RWPE2 (cell line): ENCODE measurements at places on chromosomes 4 and X.

- DNase-seq = no peak
Measured at GRCh38 chr4:38386005-38386551, 277.9 kb upstream of the KLF3 start.

DNA sequence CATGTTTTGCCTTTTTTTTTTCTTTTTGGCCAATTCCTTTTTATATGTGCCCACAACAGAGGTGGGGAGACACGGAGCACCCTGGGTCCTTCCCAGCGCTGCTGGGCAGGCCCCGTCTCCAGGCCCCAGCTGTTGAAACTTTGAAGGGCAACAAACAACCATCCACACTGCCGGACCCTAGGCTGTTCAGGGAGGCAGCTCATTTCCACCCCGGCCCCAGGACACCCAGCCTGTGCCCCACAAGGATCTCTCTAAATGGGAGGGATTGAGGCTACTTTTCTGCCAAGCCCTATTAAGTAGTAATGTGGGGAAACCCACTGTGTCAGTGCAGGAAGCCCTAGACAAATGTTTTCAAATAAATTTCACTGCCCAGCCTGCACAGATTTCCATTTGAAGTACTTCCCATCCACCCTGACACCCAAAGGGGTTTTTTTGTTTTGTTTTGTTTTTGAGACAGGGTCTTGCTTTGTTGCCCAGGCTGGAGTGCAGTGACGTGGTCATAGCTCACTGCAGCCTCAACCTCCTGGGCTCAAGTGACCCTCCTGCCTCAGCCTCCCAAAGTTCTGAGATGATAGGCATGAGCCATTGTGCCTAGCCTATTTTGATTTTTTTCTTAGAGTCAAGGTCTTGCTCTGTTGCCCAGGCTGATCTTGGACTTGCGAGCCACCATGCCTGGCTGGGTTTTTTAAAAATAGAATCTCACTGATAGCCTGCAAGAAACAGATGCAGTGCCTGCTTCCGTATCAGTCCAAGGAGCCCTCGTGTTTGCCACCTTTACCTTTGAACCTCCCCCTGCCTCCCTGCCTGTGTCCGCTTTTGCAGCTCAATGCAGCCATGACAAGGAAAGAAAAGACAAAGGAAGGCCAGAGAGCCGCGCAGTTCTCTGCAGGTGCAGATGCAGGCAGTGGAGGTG is 13.4 kb upstream of the CLCN4 start:
- no peak for DNase-seq

- no peak for DNase-seq
Measured at GRCh38 chr4:188411805-188412204, 272.6 kb downstream of the TRIML1 start.

DNA sequence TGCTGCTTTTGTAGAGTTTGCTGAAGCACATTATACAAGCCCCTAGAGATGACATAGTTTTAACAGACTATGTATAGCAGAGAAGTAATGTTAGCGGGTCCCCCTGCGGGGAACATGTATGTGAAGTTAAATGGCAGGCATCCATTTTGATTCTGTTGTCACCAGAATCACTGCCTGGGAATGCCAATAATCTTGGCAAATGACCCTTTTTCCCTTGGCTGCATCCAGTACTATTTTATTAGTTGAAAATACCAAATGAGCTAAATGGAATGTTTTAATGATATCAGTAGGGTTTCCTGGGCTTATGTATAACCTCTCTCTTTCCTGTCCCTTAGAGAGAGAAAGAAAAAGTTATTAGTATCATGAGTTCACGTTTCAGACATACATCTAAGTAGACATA is 93.6 kb downstream of the LIMCH1 start:
- no peak for DNase-seq

- no peak for DNase-seq
Measured at GRCh38 chrX:154366666-154367055, 7.8 kb downstream of the FLNA start.

DNA sequence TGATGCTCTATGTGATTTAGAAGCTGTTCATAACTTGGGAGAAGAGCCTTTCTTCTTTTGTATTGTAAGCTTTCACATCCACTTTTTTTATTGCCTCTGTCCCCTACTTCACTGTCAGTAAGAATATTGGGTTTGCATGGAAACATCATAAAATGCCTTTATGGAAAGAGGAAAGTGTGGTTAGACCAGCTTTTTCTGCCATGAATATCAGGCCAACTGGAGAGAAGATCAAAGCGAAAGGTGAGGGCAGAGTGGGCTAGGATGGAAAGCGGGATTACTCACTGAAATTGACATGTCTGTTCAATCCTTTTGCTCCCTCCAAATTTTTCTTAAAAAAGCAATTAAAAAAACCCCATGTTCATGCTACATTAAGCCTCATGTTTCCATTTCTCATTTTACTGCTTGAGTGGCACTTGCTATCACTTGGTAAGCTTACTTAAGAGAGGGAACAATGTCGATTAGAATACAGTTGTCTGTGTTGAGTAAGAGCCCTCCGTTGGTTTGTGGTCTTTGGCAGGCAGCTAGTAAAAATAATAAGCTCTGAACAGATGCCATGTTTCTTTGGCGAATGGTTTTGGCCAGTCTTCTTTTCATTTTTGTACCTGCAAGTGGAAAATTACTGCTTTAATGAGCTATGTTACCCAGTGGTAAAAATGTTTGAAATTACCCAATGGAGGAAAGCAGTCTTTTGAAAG is 35.9 kb downstream of the SUPT20HL1 start:
- DNase-seq = no peak

DNA sequence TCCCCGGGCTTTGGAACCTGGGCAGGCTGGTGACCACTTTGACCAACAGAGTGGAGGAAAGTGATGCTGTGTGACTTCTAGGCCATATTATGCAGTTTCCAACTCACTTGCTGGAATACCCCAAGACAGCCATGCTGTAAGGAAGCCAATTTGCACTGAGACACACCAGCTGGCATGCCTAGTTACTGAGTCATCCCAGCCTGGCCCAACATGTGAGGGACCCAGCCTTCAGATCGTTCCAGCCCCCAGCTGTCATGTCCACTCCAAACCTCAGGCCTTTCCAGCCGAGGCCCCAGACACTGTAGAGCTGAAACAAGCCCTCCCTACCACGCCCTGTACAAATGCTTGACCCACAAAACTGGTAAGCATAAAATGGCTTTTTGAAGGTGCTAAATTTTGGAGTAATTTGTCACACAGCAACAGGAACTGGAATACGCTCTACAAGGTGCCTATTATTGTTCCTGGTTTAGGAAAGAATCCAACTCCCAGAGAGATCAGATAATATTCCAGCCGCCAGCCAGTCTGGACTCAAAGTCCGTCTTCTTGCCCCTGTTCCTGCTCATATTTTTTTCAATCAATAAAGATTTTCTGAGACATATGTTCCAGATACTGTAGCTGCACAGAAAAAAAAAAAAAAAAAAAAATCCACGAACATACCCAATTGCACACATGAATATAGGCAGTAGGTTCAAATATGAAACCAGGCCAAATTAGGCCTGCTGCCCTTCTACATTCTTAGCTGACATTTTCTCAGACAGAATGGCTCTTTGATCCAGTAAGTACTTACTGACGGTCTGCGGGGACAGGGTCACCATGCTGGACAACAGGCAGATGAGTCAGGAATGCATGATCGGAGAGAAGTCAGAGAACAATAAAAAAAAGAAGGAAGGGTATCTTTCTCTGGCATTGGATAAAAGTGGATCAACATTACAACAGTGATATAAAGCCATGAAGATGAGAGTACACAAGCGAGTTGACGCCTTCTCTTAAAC is 35.1 kb downstream of the SH3KBP1 start:
- no peak for DNase-seq

GRCh38 chrX:64218023-64218422 is 12.4 kb downstream of the ASB12 start:
- no peak for DNase-seq

- DNase-seq = no peak
Measured at GRCh38 chr4:112677519-112678091, 40.7 kb downstream of the LARP7 start.

- DNase-seq = no peak
Measured at GRCh38 chr4:90071289-90072235, 55.6 kb upstream of the CCSER1 start.

- no peak for DNase-seq
Measured at GRCh38 chr4:145720656-145721055, 40.7 kb downstream of the C4orf51 start.

DNA sequence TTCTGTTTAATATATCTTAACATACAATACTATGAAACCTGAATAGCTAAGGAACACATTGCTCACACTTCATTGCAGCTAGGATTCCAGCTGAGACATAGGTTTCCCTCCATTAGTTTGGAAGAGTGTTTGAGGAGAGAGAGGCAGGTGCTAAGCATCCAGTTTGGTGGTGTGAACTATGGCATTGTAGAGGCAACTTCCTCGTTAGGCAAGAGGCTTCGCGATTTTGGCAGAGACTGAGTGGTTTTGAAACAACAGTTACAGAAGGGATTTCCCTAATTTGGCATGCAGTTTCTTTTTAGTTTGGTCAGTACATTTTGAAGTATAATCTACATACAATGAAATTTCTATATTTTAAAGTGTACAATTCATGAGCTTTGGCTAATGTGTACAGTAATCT is 117.1 kb upstream of the BMP3 start:
- DNase-seq = no peak

DNA sequence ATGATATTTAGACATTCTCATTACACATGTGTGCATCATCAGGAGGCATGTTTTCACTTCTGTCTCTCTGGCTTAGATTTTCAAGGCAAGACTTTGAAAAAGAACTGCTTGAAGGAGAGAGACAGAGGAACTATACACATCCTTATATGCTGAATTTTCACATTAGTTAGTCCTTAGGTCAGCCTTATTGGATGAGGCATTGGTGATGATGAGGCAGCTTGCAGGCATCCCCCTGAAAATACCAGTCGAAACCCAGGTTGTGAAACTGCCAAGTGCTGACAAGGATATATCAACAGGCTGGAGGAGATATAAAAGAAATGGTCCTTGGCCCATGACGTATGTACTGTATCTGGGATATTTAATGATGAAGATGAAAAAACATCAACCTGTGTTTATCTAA is 297.2 kb upstream of the AADAT start:
- DNase-seq = no peak

- no peak for DNase-seq
Measured at GRCh38 chr4:113260688-113261087, 211.2 kb downstream of the ANK2 start.

GRCh38 chr4:153209410-153209809 is 5.2 kb downstream of the TRIM2 start:
- no peak for DNase-seq

GRCh38 chr4:4872314-4872903 is 12.9 kb downstream of the MSX1 start:
- no peak for DNase-seq

DNA sequence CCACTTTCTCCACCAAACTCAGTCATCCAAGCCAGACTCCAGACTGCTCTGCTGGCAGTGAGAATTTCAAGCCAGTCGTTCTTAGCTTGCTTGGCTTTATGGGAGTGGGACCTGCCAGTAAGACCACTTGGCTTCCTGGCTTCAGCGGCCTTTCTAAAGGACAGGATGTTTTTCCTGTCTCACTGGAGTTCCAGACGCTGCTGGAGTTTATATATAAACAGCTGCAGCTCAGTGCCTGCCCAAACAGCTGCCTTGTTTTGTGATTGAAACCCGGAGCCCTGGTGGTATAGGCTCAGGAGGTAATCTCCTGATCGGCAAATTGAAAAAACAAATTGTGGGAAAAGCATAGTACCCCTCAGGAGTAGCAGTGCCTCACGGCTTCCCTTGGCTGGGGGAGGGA is 1165.8 kb upstream of the ADGRL3 start:
- DNase-seq = no peak

DNA sequence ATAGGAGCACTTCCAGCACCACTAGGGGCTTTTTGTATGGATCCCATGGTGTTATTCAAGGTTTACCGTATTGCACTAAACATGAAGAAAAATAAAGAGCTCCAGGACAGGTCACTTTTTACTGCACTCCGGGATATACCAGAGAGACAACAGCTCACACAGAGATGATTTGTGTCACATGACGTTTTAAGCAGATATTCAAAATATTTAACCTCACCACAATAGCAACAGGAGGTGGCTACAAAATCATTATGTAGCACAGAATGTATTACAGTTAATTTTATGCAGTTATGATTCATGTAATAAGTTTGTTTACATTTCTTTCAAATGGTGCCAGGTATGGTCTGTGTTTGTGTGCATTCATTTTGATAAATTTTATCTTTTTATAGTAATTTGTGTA is 100.6 kb downstream of the LUZP4 start:
- DNase-seq = no peak

GRCh38 chr4:6301051-6301731 is 31.5 kb downstream of the WFS1 start:
- no peak for DNase-seq

DNA sequence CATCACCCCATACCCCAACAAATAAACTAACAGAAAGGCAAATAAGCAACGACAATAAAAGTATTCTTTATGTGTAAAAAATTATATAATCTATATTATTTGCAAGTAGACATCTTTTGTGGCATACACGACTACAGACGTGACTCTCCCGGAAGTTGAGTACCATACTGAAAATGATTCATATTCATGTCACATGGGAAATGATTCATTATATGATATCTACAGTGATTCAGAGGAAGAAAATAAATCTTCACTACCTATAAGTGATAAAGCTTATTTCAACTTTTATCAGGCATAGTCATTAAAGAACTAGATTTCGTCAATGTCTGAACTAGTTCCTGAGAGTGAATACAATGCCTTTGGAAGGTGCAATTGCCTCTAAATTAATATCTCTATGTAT is 4.6 kb upstream of the ANTXR2 start:
- DNase-seq = no peak

DNA sequence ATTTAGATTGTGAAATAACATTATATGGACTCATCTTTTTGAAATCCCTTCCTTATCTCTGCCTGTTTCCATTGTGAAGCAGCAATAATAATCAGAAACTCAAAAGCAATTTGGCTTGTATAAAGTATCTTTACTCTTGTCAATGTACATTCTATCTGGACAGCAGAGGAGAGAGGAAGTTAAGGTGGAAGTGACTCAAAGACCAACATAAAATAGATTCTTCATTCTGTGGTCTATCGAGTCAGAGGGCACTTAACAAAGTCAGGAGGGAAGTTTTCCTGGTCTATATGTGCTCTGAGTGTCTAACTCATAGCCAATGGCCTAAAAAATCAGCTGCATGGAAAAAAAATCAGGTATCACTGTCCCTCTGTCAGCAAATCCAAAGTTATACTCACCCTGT is 155.5 kb downstream of the EMCN start:
- no peak for DNase-seq

DNA sequence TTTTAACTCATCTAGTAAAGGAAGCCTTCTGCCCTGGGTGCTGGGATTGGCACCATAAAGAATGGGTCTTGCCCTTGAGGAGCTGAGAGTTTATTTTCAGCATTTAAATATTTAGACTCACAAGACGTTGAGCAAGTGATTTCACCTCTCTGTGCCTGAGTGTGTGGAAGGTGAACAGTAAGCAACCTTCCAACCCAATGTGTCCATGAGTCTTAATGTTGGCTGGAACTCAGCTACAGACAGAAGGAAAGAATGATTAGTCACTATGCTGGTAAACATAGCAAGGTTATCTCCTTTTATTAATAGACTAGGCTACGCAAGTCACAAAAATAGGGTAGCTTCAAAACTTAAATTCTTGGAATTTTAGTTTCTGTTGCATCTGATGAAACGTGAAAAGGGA is 277.4 kb upstream of the GATB start:
- DNase-seq = no peak

- DNase-seq = no peak
Measured at GRCh38 chr4:84151574-84151973, 347.5 kb downstream of the NKX6-1 start.

GRCh38 chr4:123575291-123575690 is 178.7 kb downstream of the SPRY1 start:
- DNase-seq = no peak

GRCh38 chr4:113512880-113513279 is 248.7 kb downstream of the CAMK2D start:
- no peak for DNase-seq
